ENCODE measurements at places on chromosomes 12 and 14.

GRCh38 chr12:55697686-55698085 is 10.0 kb downstream of the ITGA7 start:
- DNase-seq, result no peak

- DNase-seq, result no peak
Measured at GRCh38 chr14:104144453-104144790, 6.0 kb downstream of the KIF26A start.

DNA sequence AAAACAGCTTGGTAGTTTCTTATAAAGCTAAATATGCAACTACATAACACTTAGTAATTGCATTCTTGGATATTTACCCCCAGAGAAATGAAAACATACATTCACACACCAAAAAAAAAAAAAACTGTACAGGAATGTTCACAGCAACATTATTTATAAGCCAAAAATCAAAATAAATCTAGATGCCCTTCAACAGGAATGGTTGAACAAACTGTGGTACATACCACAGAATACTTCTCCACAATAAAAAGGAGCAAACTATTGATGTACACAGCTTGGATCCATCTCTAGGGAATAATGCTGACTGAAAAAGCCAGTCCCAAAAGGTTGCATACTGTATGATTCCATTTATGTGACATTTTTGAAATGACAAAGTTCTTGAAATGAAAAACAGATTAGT is 62.1 kb upstream of the SLC38A4 start:
- no peak for DNase-seq

GRCh38 chr12:2111826-2112225 is 59.0 kb downstream of the CACNA1C start:
- no peak for DNase-seq

DNA sequence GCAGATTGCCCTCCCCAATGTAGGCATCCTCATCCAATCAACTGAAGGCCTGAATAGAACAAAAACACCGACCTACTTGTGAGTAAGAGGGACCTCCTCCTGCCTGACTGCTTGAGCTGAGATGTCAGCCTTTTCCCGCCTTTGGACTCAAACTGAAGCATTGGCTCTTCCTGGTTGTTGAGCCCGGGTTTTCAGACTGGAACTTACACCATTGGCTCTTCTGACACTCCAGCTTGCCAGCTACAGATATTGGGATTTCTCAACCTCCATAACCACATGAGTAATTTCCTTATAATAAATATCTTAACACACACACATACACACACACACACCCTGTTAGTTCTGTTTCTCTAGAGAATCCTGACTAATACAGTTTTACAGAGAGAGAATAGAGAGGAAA is 173.4 kb upstream of the NTF3 start:
- DNase-seq, result no peak
